Hematopoietic multipotent progenitor cell treated with erythropoietin and hydrocortisone succinate and interleukin-3 and kit ligand, for 6 days (in vitro differentiated cells): ENCODE measurements at places on chromosomes 3 and 15.

- no peak for DNase-seq
These were observed 316.8 kb downstream of the VPS13C start for GRCh38 chr15:61743345-61743909.

DNA sequence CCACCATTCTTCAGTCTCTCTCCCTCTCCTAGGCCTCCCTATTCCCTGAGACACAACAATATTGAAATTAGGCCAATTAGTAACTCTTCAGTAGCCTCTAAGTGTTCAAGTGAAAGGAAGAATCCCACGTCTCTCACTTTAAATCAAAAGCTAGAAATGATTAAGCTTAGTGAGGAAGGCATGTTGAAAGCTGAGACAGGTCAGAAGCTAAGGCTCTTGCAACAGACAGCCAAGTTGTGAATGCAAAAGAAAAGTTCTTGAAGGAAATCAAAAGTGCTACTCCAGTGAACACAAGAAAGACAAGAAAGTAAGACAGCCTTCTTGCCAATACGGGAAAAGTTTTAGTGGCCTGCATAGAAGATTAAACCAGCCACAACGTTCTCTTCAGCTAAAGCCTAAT lies 41.3 kb downstream of the PPM1L start:
- DNase-seq = no peak

- no peak for DNase-seq
These were observed 9.6 kb downstream of the VGLL4 start for GRCh38 chr3:11634081-11634635.

DNA sequence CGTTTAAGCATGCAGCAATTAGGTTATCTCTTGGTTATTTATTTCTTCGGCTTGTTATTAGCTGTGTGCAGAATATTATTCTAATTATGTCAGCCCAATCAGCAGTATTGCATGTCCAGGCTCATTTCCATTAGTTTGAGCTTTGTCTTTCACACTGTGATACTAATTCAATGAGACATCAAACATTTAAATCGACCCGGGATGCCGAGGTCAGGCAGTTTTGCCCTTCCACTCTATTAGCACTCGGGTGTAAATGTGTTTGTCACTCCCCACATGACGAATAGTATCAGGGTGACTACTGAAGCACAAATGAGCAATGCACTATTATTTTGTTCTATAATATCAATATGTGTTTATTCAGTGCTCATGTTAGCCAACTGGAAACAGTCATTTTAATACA lies 170.9 kb downstream of the ANXA2 start:
- DNase-seq = no peak

- no peak for DNase-seq
These were observed 22.5 kb downstream of the CNTN3 start for GRCh38 chr3:74591946-74592345.

GRCh38 chr15:44591326-44591725 lies 54.4 kb downstream of the EIF3J start:
- DNase-seq = no peak

DNA sequence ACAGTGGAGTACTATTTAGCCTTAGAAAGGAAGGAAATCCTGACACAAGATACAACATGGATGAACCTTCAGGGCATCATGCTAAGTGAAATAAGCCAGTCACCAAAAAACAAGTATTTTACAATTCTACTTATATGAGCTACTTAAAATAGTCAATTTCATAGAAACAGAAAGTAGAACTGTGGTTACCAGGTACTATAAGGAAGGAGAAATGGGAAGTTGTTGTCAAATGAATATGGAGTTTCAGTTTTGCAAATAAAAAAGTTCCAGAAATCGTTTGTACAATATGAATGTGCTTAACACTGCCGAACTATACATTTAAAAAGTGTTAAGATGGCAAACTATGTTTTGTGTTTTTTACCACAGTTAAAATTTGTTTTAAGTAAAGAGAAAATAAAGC lies 26.8 kb downstream of the TRANK1 start:
- no peak for DNase-seq

DNA sequence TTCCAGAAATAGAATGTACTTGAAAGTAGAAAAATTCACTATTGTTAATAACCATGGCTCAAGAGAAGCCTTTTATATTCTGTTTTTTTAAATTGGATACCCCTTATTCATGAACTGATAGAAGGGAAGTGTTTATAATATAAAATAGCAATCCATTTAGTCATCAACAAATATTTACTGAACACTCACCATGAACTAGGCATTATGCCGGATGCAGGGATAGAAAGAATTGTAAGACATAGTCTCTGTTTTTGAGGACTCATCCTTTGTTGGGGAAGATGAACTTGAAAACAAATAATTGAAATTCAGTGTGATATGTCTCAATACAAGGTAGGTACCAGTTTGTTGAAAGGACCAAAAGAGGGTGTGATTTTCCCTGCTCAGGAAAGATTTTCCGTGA lies 160.9 kb upstream of the SATB1 start:
- DNase-seq = no peak

DNA sequence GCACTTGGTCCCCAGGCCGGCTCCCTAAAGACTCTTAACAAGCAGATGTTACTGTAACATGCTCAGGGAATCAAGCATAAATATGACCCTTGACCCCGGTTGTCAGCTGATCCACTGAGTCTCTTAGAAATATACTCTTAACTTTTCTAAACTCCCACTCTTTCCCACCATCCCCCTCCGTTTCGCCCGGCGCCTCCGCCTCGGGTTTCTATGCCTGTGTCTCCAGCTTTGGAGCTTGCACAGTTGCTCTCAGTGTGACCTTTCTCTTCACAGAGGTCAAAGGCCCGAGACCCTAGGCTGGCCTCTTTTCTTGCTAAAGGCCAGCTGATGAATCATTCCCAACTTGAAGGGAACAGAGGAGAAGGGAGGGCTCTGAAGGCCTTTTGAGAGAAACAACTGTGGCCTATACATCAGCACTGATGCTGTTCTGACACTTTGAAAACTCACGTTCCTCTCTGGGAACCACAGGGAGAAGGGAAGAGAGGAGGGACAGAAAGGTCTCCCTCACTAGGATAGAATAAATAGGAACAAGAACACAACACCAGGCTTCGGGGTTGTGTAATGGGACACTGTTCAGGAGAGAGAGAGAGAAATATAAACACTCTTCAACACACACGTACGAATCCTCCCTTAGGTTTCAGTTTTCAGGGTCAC lies 484.5 kb upstream of the NR2F2 start:
- no peak for DNase-seq
